ENCODE measurements at places on chromosomes 16 and 17.

DNA sequence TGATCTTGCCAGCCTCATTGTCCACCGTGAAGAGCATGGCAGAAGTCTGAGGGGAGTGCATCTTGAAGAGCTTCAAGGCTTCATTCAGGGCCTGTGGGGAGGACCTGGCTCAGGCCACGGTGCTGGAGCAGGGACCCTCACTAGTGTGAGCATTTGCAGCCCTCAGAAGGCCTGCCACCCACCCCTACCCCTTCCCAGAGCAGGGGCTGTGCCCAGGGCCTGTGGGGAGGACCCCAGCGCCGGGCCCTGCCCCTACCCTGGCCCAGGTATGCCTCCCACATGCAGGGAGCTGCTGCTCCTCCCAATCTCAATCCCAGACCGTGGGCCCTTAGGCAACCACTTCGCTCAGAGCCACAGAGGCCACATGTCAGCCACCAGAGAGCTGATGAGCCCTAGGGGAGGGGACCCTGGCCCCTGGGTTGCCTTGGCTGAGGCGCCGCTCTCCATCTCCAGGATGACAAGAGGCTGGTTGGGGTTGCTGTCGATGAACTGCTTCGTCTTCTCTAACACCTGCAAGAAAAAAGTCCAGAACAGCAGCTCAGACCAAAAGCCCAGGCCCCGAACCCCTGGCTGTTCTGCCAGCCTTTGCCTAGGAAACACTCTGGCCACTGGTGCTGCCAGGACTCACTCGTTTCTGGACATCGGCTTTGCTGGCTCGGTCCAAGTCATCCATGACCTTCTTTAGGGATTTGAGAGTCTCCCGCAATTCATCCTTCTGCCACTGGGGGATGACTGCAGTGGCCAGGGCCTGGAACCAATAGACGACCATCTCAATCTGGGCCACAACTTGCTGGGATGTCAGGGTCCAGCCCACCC is 1.8 kb upstream of the EXOSC6 start:
- DNase-seq, result no peak

- no peak for DNase-seq
Measured at GRCh38 chr17:55090079-55090492, 121.5 kb downstream of the STXBP4 start.

GRCh38 chr16:85148931-85149330 is 36.7 kb upstream of the CIBAR2 start:
- no peak for DNase-seq

- DNase-seq, result no peak
Measured at GRCh38 chr16:10835281-10835931, 16.8 kb upstream of the TVP23A start.

GRCh38 chr16:77403732-77404131 is 31.1 kb downstream of the ADAMTS18 start:
- no peak for DNase-seq

DNA sequence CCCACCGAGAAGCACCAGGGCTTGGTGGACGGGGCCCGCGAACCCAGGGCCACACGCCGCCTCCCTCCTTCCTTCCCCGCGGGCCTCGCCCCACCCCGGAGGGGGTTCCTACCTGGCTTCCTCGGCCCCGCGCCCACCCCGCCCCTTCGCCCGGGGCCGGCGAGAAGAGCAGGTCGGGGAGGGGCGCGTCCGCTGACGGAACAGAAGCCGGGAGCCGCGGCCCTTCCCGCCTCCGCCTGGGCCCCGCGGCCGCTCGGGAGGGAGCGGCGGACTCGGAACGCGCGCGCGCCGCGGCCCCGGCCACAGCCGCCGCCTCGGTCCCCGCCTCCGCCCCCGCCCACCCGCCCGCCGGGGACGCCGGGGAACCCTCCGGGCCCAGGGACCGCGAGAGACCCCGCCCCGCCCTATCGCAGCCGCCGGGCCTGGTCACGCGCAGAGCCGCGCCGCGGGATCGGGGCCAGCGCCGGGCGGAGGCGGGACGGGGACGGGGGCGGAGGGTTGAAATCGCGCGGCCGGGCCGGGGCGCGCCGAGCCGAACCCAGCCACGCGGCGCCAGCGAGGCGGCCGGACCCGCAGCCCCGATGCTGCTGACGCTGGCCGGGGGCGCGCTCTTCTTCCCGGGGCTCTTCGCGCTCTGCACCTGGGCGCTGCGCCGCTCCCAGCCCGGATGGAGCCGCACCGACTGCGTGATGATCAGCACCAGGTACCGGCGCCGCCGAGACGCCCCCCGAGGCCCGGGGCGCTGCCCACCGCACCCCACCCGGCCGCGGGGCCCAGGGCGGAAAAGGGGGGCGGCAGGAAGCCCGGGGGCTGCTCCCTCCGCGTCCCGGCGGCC is at the start of gene TLCD3A:
Gene TLCD3A, plus strand, starts transcription at position 530 of the 835 bp plus-strand sequence. Its CDS starts 52 bp downstream, at position 582.
- DNase-seq, result peak; percentile 88

GRCh38 chr16:70416748-70417616 is 21.9 kb downstream of the ST3GAL2 start:
- DNase-seq, result no peak

- peak; percentile 74 for DNase-seq
Measured at GRCh38 chr17:7380855-7381683, at the start of gene TNK1. TSS of gene TNK1 (plus strand) at chr17:7381089. CDS start at chr17:7382927, 1,838 bp downstream.

GRCh38 chr17:78185981-78186691 is 716 bp downstream of the TK1 start:
- DNase-seq, result no peak

DNA sequence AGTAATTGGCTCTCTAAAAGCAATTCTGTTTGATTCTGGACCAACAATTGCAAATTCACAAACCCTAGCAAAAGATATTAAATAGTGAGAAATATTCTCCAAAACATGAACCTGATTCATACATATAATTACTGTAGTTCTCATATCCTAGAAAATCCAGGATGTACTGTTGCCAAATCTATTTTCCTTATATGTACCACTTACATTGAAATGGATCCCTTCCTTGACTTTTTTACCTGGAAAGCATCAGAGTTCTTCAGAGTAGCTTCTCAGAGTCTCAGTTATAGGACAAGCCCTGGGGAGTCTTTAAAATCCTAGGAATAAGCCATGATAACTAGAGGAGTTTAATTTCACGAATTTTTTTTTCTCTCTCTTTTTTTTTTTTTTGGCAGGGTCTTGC is 16.7 kb downstream of the TMEM92 start:
- DNase-seq, result no peak

- DNase-seq, result no peak
Measured at GRCh38 chr17:41728056-41728455, 6.4 kb downstream of the HAP1 start.

GRCh38 chr17:48123111-48123510 is 15.5 kb downstream of the SNX11 start:
- no peak for DNase-seq

DNA sequence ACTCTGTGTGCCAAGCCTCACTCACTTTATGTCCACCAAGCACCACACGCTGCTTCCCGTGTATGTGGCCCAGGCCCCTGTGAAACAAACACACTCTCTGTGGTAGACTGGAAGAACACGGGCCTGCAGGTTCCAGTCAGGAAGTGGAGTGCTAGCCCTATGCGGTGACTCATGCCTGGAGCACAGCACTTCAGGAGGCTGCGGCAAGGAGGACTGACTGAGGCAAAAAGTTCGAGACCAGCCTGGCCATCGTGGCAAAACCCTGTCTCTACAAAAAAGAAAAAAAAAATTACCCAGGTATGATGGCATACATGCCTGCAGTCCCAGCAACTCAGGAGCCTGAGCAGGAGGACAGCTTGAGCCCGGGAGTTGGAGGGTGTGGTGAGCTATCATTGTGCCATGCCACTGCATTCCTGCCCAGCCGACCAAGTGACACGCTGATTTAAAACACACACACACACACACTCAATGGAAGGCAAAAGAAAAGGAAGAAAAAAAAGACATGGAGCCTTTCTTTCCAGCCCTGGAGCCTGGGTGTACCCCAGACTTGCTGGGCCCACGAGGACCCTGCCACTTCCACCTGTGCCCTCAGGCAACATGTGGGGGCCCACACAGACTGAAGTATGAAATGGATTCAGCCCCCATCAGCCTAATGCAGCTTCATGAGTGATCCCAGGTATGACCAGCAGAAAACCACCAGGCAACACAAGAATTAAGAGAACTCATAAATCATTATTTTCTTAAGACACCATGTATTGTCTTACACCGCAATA is 126.6 kb downstream of the ANKRD11 start:
- DNase-seq, result peak; percentile 44

DNA sequence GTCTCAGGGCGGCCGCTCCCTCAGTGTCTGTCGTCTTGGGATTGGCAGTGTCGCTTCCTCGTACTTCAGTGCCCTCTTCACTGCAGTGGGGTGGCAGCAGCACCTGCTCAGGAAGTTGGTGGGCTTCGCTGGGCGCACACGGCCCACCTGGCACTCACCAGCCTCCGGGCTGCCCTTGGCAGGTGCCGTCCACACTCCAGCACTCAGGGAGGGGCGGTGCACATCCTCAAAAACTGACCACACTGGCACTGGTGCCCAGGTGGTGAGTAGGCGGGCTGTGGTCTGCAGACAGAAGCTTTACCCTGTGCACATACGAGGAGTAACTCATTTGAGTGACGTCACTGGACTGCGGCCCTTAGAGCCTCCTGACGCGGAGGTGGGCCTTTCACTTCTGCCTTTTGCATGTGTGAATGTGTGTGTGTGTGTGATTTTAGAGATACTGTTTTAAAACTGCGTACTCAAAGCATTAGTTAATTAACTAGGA is 94.6 kb downstream of the BANP start:
- no peak for DNase-seq

GRCh38 chr16:2194852-2195321 is 1.5 kb downstream of the CASKIN1 start:
- DNase-seq, result no peak

DNA sequence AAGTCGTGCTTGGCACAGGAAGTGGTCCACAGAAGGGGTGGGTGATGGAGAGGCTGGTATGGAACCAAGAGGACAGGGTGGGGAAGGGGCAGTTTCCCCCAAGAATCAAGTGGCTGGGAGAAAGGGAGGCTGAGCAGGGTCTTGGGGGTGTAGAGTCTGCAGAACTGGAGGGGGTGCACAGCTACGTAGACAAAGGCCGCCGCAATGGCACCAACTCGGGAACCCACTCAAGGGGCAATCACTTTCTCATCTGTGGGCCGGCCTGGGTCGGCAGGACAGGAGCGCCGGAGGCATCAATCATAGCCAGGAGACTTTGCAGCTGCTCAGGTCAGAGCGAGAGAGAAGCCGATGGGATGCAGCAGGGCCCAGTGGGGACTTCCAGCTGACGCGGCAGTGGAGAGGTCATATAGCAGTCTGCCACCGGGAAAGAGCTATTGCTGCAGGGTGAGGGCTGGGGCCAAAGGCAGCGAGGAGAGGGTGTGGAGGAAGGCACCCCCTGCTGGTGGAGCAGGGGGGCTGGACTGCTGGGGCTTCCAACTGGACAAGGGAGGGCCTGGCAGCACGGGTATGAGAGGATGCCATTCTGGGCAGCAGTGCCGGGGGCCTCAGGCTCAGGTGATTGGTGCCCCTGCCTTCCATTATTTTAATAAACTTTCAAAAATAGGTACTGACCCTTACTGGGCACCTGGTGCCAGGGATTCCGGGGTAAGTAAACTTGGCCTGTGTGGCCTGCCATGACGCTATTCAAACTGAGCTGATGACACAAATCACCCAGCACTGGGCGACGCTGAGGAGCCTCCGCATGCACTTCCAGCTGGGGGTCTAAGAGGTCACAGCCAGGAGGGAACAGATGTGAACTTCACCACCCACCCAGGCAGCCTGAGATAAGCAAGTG is 52.5 kb upstream of the MTSS2 start:
- peak; percentile 86 for DNase-seq

- DNase-seq, result peak; percentile 88
Measured at GRCh38 chr16:30063893-30064728, 1.4 kb upstream of the ALDOA start.

GRCh38 chr17:45751466-45751865 is 32.7 kb upstream of the CRHR1 start:
- no peak for DNase-seq

GRCh38 chr17:75059369-75060345 is 12.6 kb downstream of the KCTD2 start:
- DNase-seq, result no peak

GRCh38 chr16:17026600-17027242 is 444.0 kb downstream of the XYLT1 start:
- no peak for DNase-seq

- DNase-seq, result no peak
Measured at GRCh38 chr16:77206533-77206932, 7.3 kb downstream of the SYCE1L start.

- DNase-seq, result no peak
Measured at GRCh38 chr17:74779501-74779900, 3.4 kb upstream of the NAT9 start.

- peak; percentile 78 for DNase-seq
Measured at GRCh38 chr17:49223517-49224197, 6.9 kb downstream of the PHOSPHO1 start.

GRCh38 chr16:89552329-89552728 is 8.2 kb upstream of the RPL13 start:
- DNase-seq, result no peak

DNA sequence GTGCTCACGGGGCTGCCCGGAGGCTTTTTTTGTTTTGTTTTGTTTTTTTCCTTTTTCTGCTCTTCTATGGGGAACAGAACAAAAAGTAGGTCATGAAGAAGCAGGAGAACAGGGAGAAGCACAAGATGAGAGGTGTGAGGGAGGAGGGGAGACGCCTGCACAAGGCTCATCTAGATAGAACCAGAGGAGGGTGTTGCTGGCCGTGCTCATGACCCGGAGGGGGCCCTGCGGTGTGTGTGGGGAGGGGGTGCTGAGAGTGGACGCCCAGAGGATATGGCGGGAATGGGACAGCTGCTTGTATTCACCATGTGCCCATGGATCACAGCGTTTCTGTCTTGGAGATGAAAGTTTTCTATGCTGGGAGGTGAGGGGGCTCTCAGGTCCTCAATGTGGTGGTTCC is 183.7 kb downstream of the FOXL1 start:
- DNase-seq, result no peak

DNA sequence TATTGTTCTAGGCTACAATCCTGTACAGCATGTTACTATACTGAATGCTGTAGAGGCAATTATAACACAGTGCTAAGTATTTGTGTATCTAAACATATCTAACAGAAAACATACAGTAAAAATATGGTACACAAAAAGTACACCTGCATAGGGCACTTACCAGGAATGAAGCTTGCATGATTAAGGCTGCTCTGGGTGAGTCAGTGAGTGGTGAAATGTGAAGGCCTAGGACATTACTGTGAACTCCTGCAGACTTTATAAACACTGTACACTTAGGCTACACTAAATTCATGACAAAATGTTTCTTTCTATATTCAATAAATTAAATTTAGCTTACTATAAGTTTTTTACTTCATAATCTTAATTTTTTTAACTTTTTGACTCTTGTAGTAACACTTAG is 37.1 kb downstream of the AMFR start:
- DNase-seq, result no peak

DNA sequence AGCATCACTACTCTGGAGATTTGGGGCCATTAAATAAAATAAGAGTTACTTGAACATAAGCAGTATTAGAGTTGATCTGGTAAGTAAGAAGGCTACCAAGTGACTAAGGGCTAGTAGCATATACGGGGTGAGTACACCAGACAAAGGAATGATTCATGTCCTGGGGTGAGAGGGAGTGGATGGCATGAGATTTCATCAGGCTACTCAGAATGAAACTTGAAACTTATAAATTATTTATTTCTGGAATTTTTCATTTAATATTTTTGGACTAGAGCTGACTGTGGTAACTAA is 2.3 kb downstream of the SLFN5 start:
- no peak for DNase-seq

- no peak for DNase-seq
Measured at GRCh38 chr17:30248786-30249185, 13.3 kb upstream of the SLC6A4 start.

Data from left ventricle myocardium superior (tissue), 1 donor.